ENCODE measurements at places on chromosomes 3 and 15.

GRCh38 chr15:80580536-80581260 lies 114.4 kb upstream of the ABHD17C start:
- no peak for DNase-seq

GRCh38 chr15:26771168-26771567 lies 1.7 kb downstream of the GABRB3 start:
- DNase-seq = no peak

- DNase-seq = no peak
These were observed 52.4 kb downstream of the PSMD6 start for GRCh38 chr3:63970631-63971475.

DNA sequence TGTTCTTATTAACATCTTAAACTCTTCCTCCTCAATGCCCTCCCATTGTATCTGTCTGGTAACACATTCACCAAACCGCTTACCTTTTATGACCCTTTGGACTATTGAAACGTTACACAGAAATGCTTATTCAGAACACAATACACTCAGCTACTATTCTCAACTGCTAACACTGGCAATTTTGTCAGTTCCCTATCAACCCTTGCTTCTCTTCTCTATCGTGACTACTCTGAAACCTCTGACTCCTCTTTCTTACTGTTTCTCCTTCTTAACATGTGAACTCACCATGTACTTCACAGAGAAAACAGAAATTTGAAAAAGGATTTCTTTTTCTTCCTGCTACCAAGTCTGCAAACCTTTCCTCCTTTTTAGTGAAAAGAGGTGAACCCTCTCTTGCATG lies 232.9 kb upstream of the GPR149 start:
- no peak for DNase-seq

DNA sequence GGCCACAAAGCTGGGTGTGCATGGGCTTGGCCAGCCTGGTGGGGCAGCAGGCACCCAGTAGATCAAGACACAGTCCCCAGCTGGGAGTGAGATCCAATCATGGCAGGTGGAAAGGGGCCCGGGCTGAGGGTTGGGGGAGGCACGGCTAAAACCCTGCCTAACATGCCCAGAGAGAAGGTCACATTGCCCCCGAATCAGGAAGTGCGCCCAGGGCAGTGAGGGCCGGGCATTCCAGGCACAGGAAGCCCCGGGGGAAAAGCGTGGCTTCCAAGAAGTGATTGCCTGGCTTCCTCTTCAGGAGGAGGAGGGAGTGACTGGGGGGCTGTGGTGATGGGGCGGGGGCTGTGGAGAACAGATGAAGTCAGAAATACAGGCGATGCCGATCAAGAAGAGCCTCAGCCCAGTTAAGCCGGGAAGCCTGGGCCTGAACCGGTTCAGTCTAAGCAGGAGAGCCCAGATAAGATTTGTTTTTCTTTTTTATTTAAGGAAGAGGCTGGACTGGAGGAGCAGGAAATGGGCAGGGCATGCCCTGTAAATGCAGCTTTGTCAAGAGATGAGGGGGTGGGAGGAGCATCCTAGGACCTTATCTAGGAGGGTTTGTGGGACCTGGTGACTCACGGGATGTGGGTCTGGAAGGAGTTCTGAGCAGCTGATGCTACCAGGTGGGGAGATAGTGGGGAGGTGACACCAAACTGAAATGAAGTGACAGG lies 83.9 kb downstream of the CHSY1 start:
- peak; percentile 63 for DNase-seq

DNA sequence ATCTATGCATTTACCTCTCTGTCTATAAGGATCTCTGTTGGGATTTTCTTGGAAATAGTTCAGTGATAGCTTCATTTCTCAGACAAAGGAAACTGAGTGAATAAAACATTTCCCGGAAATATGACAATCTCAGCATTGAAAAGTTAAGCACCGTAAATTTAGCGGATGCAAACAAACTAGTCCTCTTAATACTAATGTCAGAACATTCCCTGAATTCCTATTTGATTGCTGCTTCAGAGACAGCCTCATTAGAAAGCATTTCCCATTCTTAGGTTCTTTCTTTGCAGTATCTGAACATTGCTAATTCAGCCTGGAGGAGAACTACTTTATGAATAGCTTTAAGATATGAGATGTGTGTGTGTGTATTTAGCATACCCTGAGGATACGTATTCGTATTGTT lies 101.3 kb downstream of the NR2F2 start:
- no peak for DNase-seq

GRCh38 chr15:101019366-101019896 lies 100.3 kb downstream of the LRRK1 start:
- DNase-seq = no peak

DNA sequence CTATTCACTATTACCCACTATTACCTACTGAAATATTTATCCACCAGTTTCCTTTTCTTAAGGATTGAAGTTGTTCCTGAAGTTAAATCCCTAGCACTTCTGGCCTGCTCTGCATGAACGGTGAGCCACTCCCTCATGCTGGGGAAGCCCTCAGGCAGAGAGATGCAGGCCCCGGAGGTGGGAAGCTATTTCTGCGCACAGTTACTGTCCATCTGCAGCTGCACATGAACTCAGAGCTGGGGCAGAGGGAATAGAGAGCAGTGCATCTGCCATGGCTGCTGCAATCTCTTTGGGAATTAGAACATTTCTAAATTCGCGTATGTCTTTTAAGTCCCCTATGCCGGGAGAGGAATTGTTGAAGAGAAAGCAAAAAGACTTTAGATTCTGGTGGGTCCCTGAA lies 6.3 kb upstream of the GALNT15 start:
- DNase-seq = no peak

DNA sequence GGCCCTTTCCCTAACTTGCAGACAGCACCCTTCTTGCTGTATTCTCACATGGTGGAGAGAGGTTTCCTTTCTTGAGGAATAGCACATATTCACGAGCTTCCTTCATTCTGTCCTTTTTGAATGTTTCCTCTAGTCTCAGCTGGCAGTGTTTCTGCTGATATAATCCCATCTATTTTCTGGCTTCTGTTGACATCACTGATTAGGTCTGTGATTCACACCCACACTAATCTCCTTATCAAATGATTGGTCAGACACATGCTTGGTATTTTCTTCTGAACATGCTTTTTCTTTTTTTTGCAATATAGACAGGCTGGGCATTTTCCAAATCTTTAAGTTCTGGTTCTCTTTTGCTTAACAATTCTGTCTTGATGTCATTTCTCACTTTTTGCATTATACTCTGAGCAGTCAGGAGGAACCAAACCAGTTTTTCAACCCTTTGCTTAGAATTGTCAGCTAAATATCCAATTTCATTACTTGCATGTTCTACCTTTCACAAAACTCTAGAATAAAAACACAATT lies 65.4 kb downstream of the OXSM start:
- no peak for DNase-seq
